ENCODE measurements at places on chromosomes 13 and 19.
A peak's percentile ranks its signal among the peaks of the same experiment; 100 is the strongest.

GRCh38 chr19:18488838-18489626 is 32.8 kb downstream of the ELL start:
- H3K4me1 ChIP-seq: peaks cover 17% of the 10 kb centered on the region
- no peak for DNase-seq
- H3K36me3 ChIP-seq: peaks cover 1% of the 10 kb centered on the region
- H3K4me3 ChIP-seq: no peak overlapping the region

DNA sequence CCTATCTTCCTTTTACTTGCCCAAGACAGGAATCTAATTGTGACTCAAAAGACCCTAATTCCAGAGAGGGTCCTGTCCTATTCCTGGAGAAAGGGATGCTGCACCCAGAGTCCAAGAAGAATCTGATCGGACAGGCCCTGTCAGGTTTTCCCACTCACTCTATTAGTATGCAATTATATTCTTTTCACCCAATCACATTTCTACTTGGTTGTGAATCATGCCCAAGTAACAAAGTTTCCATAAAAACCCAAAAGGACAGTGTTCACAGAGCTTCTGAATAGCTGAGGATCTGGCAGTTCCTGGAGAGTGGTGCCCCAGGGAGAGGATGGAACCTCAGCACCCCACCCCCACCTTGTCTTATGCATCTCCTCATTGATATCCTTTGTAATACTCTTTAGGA is 135.3 kb upstream of the SLITRK5 start:
- no peak for DNase-seq
- H3K4me3 ChIP-seq: no peak overlapping the region
- no peak overlapping the region for H3K27ac ChIP-seq
- no peaks in the 10 kb centered on the region for H3K36me3 ChIP-seq

- no peak overlapping the region for H3K27ac ChIP-seq
- peaks cover 7% of the 10 kb centered on the region for H3K4me1 ChIP-seq
- H3K4me3 ChIP-seq: no peak overlapping the region
- DNase-seq: no peak
Measured at GRCh38 chr19:34475975-34476594, 5.5 kb upstream of the WTIP start.

GRCh38 chr13:24688950-24689349 is 8.7 kb downstream of the ATP12A start:
- H3K36me3 ChIP-seq: no peaks in the 10 kb centered on the region
- peaks cover 56% of the 10 kb centered on the region for H3K27me3 ChIP-seq
- peaks cover 17% of the 10 kb centered on the region for H3K4me1 ChIP-seq

- no peaks in the 10 kb centered on the region for H3K27me3 ChIP-seq
- H3K27ac ChIP-seq: peak overlapping the region; percentile 96
- peaks cover 45% of the 10 kb centered on the region for H3K36me3 ChIP-seq
- no peak for DNase-seq
Measured at GRCh38 chr19:39446365-39447084, 1.1 kb downstream of the SUPT5H start.

- no peaks in the 10 kb centered on the region for H3K36me3 ChIP-seq
- DNase-seq: no peak
- H3K27me3 ChIP-seq: no peaks in the 10 kb centered on the region
- no peaks in the 10 kb centered on the region for H3K4me1 ChIP-seq
- H3K27ac ChIP-seq: no peak overlapping the region
Measured at GRCh38 chr19:366205-366783, 21.7 kb upstream of the MIER2 start.

All from activated CD4-positive, alpha-beta T cell treated with anti-CD3 and anti-CD28 coated beads, Interleukin-2, amount 10 ng/mL, durations not matched to agents 24 days and 14 days (primary cell).